ENCODE measurements at places on chromosomes 6 and 20.

- no peak for DNase-seq
These were observed 25.3 kb downstream of the PGM3 start for GRCh38 chr6:83167726-83168278.

DNA sequence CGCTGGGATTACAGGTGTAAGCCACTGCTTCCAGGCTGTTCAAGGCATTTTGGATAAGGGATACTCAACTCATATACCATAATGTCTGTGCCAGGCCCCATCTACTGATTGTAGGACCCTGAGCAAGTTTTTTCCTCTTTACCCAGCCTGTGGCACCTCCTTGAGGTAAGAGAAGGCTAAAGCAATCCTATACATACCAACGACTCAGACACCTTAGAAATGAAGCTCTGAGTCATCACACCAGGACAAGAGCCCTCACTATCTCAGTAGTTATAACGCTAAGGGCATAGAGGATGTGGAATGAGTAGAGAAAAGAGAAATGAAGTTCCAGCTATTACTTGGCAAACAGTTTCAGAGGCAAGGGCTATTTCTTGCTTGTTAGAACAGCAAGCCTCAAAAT is 16.9 kb downstream of the NDRG3 start:
- no peak for DNase-seq

- no peak for DNase-seq
These were observed 86.5 kb downstream of the SERAC1 start for GRCh38 chr6:158081657-158081935.

- no peak for DNase-seq
These were observed 251.9 kb upstream of the IRAK1BP1 start for GRCh38 chr6:78615430-78615904.

DNA sequence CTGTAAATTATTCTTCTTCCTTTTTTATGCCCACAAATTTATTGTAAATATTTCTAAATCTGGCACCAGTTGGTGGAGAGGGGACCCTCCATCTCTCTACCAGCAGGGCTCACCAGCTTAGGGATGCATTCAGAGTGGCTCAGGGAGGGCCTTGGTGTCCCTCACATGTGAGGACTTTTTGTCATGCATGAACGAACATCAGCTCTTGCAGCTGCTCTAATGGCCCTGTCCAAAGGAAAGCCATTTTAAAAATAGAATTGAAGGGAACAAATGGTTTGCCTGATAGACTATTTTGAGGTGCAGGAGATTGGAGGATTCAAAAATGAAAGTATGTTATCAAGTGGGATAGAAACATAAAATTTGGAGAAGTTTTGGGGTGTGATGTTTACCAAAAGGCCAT is 37.5 kb upstream of the KLHL31 start:
- DNase-seq = no peak

Measured in stimulated activated CD4-positive, alpha-beta T cell treated with anti-CD3 and anti-CD28 coated beads, Interleukin-1b, Interleukin-23, amount 100 ng/mL, for 1 hour (primary cell).